ENCODE measurements at places on chromosomes 6 and 20.
A peak's percentile ranks its signal among the peaks of the same experiment; 100 is the strongest.

DNA sequence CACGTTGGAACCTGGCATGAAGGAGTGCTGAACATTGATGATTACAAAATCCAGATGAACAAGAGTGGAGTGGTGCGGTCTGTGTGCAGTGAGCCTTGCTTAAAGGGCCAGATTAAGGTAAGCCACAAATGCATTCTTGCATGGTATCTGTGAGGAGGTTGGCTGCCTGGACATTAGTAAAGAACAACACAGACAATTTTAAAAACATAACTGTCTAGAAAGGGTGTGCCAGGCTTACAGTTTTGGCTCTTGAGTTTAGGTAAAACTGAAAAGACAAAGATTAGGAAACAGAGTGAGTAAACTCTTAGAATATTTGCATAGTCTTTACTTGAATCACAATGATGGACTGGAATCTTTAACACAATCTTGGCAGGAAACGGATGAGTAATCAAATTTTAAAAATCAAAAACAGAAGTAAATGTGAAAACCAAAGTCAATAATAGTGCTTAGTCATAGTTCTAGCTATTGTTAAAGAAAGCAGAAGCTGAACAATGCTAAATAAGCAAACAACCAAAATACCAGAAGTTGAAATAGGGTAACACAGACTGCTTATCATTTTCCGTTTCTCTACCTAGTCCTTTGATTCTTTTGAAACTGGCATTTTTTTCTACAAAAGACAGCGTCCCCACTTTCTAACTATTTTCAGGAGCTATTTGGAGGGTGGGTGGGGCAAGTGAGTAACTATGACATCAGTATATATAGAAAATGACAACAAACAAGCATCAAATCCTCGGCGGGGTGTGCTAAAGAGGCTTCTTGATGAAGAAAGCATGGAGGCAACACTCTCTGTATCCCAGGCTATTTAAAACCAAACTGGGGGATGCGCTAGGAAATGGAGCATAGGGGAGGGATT, 185.8 kb upstream of the RAB32 start:
- no peak for DNase-seq

DNA sequence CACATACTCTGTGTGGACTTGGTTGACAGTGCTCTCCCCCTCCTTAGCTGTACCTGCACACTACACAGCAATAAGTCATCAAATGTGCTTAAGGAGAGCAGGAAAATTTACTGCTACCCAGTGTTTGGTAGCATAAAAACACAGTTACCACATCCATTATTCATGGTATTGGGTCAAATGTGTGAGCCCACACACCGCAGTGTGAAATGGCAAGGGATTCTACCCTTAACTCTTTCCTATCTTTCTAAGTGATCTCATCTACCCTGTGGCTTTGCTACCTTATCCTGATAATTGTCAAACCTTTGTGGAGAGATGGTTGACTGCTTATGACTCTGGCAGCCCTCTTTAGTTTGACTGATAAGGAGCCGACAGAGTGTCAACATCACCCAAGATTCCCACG, 47.6 kb downstream of the STX11 start:
- no peak for DNase-seq

DNA sequence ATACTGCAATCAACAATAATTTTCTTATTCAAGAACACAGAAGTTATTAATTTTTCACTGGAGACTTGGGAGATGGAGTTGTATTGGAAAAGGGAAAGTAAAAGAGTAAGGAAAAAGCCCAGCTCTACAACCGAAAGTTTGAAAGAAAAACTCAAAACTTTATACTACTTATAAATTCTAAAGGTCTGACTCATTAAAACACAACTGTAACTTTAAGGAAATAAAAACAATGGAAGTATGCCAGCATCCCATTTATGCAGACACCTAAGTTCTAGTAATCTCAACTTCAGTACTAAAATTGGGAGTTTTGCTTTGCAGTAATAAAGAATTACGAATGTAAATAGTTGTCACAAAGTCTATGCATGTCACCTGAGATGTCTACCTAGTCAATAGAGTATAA, 80.6 kb downstream of the IRAK1BP1 start:
- no peak for DNase-seq

GRCh38 chr20:3874194-3874844, 14.9 kb upstream of the PANK2 start:
- no peak for DNase-seq

GRCh38 chr6:106098383-106099234, 12.5 kb downstream of the PRDM1 start:
- no peak for DNase-seq

GRCh38 chr6:89858041-89858440, 28.4 kb downstream of the CASP8AP2 start:
- DNase-seq = no peak

DNA sequence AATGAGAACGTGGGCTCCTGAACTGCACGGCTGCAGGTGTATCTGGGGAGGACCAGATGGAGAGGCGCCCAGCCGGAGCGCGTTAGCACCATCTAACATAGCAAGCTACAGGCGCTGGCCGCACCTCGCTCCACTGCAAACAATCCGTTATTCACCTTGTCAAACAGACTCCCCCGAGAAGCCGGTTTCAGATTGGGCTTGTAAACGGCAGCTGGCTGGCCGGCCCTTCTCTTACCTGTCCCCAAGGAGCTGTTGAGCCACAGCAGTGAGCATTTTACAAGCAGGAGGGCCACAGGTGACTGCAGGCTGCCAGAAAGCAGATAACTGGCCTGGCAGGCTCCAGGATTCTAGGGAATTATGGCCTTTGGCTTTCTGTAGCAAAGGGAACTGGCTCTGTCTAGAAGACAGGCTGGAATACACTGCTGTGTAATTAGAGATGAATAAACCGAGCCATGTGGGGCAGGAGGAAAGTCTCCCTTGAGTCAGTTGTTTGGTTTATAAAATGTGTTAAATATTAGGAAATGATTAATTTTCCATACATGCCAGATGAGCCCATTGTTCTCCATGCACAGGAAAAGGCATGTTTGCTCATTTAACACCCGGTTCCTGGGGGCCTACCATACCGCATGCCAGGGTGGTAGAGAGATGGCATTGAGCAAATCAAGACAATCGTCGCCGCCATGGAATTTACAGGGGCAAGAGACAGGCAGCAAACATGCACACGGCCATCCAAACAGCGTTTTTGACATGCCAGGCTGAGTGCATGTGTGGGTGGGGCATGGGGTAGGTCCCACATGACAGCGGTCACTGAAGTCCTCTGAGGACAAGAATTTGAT, 159.3 kb downstream of the NFATC2 start:
- peak; percentile 49 for DNase-seq

DNA sequence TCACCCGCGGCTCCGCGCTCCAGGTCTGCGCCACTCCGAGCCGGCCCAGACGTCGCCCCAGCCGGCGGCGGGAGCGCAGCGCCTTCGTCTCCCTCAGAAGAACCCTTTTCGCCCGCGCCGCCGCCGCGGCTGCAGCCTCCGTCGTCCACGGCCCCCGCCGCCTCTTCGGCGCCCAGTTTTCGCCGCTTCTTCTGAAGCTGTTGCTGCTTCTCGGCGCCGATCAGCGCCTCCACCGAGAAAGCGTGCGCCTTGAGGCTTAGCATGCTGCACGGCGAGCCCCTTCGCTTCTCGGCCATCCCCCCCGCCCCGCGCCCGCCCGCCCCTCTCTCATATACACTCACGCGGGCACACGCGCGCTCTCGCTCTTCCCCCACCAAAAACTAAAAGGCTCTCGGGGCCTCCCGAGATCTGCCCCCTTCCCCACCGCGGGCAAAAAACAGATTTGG, 489 bp downstream of the TBX18 start:
- DNase-seq = no peak

DNA sequence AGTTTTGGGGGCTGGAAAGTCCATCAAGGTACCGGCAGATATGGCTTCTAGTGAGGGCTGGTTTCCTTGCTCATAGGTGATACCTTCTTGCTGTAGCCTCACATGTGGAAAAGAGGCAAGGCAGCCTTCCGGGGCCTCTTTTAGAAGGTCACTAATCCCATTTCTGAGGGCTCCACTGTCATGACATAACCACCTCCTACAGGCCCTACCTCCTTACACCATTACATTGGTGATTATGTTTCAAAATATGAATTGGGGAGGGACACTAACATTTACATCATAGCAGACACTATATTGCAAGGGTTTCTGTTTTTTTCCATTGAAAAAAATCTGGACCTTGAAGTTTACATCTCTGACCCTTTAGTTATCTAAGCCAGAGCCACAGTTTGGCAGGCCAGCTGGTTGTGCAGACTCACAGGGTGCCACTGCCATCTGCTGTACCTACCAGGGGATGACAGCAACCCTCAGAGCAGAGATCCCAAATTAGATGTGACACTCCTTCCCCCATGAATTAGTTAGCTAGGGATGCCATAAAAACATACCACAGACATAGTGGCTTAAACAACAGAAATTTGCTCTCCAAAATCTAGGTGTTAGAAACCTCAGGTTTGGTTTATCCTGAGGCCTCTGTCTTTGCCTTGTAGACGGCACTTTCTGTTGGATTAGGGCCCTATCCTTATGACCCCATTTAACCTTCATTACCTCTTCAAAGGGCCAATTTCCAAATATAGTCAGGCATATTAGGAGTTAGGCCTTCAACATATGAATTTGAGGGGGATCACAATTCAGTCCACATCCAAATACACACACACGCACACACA, 166.4 kb upstream of the RNF217 start:
- no peak for DNase-seq

GRCh38 chr6:142242269-142242668, 59.5 kb upstream of the ADGRG6 start:
- DNase-seq = no peak

DNA sequence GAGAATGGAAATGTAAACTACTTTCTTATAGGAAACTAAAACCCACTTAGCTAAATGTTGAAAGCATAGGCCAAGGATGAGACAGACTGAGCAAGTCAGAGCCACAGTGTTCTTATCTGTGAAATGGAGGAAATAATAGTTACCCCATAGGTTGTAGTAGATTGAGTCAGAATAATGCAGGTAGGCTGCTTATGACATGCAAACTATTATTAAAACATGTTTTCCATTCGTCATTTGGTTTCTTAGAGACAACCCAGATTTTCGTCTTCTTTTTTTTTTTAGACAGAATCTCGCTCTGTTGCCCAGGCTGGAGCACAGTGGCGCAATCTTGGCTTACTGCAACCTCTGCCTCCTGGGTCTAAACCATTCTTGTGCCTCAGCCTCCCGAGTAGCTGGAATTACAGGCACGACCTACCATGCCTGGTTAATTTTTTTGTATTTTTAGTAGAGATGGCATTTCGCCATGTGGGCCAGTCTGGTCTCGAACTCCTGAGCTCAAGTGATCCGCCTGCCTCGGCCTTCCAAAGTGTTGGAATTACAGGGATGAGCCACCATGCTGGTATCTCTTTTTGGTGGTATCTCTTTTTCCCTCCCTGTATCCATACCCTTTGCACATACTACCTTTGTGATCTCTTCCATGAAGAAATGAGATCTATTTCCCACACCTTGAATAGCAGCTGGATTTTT, 196.5 kb upstream of the ZNF217 start:
- no peak for DNase-seq

DNA sequence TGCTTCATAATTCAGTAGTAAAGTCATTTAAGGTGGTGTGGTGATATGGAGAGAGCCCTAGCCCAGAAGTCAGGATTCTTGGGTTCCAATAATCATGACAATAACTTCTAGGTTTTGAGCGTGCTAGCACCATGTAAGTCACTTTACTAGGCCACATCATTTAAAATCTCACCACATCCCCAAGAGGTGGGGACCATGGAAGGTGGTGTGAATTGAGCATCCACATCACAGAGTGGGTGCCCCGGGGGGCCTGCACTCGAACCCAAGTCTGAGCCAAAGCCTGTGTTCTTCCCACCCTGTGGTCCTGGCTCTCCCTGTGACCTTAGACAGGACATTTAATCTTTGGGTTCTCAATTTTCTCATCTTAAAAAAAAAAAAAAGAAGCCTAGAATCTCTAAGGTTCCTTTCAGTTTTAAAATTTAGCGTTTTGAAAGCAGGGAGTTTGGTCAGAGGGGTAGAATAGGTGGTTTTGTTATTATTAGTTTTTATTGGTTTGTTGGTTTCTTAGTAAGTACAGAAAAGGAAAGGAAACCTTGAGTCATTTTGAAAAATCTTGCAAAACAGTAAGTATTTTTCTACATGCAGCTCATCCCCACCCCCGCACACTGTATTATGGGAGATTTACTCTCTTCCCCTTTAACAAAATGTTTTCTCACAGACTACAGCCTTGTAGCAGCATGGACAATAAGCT, 26.4 kb downstream of the ARMC2 start:
- DNase-seq = no peak

DNA sequence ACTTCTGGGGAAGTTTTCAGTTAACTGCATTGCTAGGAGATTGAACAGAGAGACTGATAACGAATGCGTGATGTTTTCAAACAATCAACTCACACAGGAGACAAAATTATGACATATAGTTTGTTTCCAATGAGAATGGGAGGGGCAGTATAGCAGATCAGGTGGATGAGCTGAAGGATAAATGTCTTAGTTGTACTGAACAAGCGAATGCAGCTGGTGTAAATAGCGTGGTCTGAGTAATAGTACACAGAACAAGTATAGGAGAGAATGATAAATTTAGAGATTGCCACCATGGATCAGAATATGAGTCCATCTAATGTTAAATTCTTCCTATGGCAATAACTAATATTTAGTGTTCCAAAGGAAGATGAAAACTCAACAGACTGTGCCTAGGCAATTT, 858.6 kb downstream of the EYS start:
- DNase-seq = no peak

- DNase-seq = no peak
Observed at GRCh38 chr20:45725134-45725533, 3.0 kb downstream of the SPINT4 start.

GRCh38 chr6:164108869-164109769, 694.6 kb downstream of the QKI start:
- no peak for DNase-seq

- DNase-seq = no peak
Observed at GRCh38 chr6:46901882-46902314, 19.8 kb downstream of the ADGRF5 start.

DNA sequence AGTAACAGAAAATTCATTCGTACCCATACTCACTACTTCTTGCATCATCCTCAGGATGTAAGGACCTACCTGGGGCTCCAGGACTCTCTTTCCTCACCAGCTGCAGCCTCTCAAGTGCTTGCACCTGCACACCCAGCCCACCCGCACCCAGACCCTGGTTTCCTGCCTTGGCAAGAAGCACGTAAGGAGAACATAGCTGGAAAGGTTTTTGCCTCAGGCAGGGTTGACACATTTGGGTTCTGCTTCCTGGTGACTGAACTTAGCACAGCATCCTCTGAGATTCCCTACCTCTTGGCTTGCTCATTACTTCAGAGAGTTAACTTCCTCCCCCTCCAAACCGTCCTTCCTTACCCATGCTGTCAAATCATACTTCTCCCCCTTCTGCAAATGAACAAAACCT, 556.9 kb downstream of the CD83 start:
- no peak for DNase-seq

- no peak for DNase-seq
Observed at GRCh38 chr6:2615251-2615650, 135.5 kb downstream of the MYLK4 start.

GRCh38 chr6:108227290-108227689, 33.5 kb downstream of the SNX3 start:
- no peak for DNase-seq

Data from NCI-H2081 treated with DMSO at 0.1 percent for 48 hours (cell line).